Thymus (tissue), 14 donors: ENCODE measurements at places on chromosomes 16 and 17. TPM values are rescaled to one million over a fixed set of nuclear protein-coding genes. Genes with fewer than 3 reads are reported as not detected.

Gene CCL3
- total RNA-seq: 15.9 TPM

Gene MT1H
- 0.85 TPM for total RNA-seq

Gene KRT20
- 0.85 TPM for total RNA-seq

Gene TNFRSF13B
- total RNA-seq: 0.14 TPM
